ENCODE measurements at places on chromosomes 6 and 20.

DNA sequence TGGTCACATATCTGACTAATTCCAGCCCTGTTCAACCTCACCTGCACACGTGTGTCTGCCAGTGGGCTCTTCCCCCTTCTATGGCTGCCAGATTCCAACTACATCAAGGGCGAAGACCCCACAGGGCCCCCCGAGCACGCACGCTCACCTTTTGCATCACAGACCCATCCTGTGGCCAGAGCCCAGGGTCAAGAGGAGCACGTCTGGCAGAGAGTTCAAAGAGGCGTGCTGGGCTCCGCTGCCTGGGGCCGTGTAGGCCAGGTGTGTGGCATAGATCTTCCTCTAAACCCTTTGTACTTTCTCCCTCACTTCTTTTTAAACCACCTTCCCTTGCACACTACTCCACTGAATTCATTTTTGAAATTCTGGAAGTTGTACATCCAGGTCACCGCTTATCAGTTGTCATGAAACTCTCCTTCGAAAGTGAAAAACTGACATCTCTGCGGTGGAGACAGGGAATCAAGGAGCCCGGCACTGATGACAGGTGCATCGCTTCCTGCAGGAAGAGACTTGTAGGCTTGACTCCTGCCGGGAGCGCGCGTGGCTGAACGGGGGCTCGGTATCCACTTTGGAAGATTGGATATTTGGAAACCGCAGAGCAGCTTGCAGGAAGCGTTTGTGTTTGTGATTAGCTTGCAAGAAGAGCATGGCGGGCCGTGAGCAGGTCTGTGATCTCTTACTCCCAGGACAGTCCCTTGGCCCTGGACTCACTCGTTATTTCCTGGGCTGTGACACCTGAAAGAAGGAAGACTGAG is 397.2 kb downstream of the CDH4 start:
- no peak for DNase-seq
- H3K4me1 ChIP-seq = no peaks in the 10 kb centered on the region
- no peaks in the 10 kb centered on the region for H3K27me3 ChIP-seq
- H3K27ac ChIP-seq = no peak overlapping the region
- H3K36me3 ChIP-seq = no peaks in the 10 kb centered on the region

GRCh38 chr6:52420668-52421358 is 671 bp downstream of the EFHC1 start:
- H3K27me3 ChIP-seq = no peaks in the 10 kb centered on the region
- H3K36me3 ChIP-seq = no peaks in the 10 kb centered on the region
- H3K4me1 ChIP-seq = peaks cover 6% of the 10 kb centered on the region
- no peak for DNase-seq
- H3K4me3 ChIP-seq = peak overlapping the region; percentile 59

DNA sequence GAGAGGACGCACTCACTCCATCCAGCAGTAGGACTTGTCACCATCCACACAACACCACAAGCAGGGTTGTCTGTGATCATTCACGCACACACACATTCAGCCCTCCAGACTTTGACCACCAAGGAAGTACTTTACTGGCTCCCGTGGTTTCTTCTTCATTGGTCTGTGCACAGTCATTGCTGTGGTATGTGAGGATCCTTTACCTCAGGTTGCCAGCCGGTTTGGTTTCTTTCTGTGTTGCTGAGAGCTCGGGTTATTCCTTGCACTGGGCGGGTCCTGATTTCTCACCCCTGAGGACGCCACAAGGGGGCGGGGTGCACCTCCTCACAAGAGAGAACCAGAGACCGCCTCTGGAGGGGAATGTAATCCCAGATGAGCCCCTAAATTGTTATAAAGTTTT is 11.2 kb downstream of the SLC35A1 start:
- H3K27ac ChIP-seq = no peak overlapping the region
- H3K4me3 ChIP-seq = no peak overlapping the region
- H3K36me3 ChIP-seq = no peaks in the 10 kb centered on the region

DNA sequence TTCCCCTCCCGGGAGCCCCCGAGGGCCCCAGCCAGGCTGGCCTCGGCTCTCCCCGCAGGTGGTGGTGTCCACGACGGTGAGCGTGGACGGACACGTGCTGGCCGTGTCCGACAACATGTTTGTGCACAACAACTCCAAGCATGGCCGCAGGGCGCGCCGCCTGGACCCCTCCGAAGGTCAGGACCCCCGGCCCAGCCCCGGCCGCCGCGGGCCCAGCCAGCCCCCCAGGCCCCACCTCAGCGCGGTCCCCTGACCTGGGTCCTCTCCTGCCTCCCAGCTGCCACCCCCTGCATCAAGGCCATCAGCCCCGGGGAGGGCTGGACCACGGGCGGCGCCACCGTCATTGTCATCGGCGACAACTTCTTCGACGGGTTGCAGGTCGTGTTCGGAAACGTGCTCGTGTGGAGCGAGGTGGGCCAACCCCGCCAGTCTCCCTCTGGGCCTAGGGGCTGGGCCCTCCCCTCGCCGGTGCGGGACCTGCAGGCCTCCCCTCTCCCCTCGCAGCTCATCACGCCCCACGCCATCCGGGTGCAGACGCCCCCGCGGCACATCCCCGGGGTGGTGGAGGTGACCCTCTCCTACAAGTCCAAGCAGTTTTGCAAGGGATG is 51.0 kb downstream of the CPXM1 start:
- no peaks in the 10 kb centered on the region for H3K36me3 ChIP-seq
- no peaks in the 10 kb centered on the region for H3K4me1 ChIP-seq
- no peak for DNase-seq
- no peaks in the 10 kb centered on the region for H3K27me3 ChIP-seq

GRCh38 chr6:162702446-162702845 is 25.1 kb downstream of the PRKN start:
- H3K36me3 ChIP-seq = no peaks in the 10 kb centered on the region
- no peaks in the 10 kb centered on the region for H3K4me1 ChIP-seq
- no peak for DNase-seq
- no peak overlapping the region for H3K4me3 ChIP-seq

DNA sequence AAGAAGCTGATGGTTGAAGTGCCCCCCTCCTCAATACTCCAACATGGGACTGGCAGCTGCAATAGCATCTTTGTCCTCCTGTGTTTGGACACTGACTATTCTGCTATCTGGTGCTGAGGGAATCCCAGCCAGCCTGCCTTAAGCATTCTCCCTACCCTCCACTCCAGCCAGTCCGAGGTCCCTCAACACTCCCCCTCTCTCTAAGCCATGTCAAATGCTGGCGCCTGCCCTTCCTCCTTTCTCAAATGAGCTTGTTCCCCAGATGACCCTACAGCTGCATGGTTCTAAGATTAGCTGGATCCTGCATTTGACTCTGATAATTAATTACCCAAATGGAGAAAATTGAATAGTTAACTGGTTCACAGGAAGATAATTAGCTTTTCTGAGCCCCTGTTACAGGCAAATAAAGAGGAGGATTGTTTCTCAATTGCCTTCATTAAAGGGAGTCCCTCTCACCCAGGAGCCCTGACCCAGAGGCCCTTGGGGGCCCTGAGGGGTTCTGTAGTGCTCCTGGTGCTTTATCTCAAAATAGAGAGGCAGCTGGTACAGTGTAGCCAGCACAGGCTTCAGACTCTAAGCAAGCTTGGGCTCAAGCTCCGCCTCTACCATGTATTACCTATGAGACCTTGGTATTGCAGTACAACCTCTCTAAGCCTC is 37.9 kb upstream of the CHD6 start:
- no peak for DNase-seq
- no peaks in the 10 kb centered on the region for H3K36me3 ChIP-seq
- H3K4me3 ChIP-seq = no peak overlapping the region
- no peaks in the 10 kb centered on the region for H3K4me1 ChIP-seq
- H3K27ac ChIP-seq = no peak overlapping the region

GRCh38 chr6:16670617-16671051 is 90.6 kb downstream of the ATXN1 start:
- H3K27me3 ChIP-seq = no peaks in the 10 kb centered on the region
- peak overlapping the region; percentile 52 for H3K27ac ChIP-seq

Data from right lobe of liver (tissue), 6 donors.